ENCODE measurements at places on chromosomes 12 and 14.

- DNase-seq, result peak; percentile 11
Observed at GRCh38 chr12:75623631-75624154, 112.3 kb upstream of the KRR1 start.

GRCh38 chr12:102356690-102357089 is 123.7 kb downstream of the IGF1 start:
- DNase-seq, result no peak

- peak; percentile 16 for DNase-seq
Observed at GRCh38 chr12:56338308-56339157, at the start of gene IL23A. TSS of gene IL23A (plus strand) at chr12:56338884. CDS start at chr12:56339045, 161 bp downstream.

GRCh38 chr14:103161054-103161397 is 37.8 kb downstream of the TNFAIP2 start:
- no peak for DNase-seq

GRCh38 chr12:64160711-64161060 is 61.4 kb downstream of the KICS2 start:
- DNase-seq, result no peak

- no peak for DNase-seq
Observed at GRCh38 chr12:132125736-132126135, 18.4 kb downstream of the DDX51 start.

DNA sequence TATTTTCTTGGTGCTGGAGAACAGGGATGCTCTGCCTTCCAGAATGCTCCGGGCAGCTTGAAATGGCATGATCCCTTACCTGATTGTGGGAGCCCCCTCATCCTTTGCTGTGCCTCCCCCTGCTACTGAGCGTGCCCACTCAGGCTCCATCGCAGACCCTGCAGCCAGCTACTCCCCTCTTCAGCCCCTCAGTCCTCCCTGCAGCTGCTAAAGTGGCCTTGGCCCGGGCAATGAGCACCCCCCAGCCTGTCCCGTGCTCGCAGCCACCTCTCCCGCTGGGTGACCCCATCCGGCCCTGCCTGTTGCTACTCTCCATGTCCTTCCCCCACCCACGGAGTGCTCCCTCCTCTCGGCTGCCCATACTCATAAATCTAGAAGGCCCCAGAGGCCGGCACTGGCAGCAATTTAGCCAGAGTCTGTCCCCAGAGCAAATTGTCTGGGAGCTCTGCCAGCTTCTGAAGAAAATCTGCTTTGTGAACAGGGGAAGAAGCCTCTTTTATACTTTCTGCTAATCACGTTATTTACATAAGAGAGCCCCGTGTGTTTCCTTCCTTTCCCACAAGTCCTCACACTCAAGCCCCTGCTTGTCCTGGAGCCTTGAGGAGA is 143.7 kb upstream of the FRMD6 start:
- DNase-seq, result no peak

- DNase-seq, result no peak
Observed at GRCh38 chr12:111448846-111449790, 43.4 kb downstream of the SH2B3 start.

- DNase-seq, result no peak
Observed at GRCh38 chr12:108260969-108261368, 78.1 kb downstream of the CMKLR1 start.

DNA sequence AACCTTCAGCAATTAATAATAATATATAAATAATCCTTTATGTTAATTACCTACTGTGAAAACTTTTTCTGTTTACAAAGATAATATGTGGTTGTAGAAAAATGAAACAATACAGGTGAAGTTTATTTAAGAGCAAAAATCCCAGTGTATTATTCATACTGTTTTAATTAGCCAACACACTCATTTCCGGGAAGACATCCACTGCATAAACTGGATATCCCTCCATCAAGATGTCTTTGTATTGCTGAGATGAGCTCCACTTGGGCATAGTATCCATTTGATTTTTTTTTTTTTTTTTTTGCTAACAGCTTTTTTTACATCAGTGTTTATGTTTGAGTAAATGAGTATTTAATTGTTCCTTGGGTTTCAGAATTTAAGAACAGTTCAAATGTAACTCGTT is 13.7 kb upstream of the DERA start:
- no peak for DNase-seq

- DNase-seq, result peak; percentile 93
Observed at GRCh38 chr12:116885491-116885890, 4.2 kb upstream of the HRK start.

DNA sequence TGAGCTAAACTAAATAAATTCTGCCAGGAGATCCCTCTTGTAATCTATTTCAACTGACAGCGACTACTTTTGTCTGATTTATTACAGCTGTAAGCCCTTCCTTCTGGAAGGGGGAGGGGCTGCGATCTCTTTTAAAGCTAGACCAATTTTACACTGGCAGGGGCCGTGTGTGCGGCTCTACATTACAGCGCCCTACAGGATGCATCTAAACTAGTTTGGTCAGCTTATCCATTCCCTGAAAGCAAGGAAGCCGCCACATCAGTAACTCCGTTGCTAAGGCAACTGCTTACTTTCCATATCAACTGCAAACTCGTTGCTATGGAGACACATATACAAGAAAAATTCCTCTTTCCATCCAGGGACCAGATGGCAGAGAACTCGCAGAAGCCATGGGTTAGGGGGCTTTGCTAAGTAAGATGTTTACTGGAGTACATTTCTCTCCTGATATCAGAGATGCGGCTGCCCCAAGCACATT is 17.4 kb downstream of the FOXN3 start:
- no peak for DNase-seq

GRCh38 chr14:33386781-33387180 is 448.1 kb downstream of the NPAS3 start:
- DNase-seq, result no peak

DNA sequence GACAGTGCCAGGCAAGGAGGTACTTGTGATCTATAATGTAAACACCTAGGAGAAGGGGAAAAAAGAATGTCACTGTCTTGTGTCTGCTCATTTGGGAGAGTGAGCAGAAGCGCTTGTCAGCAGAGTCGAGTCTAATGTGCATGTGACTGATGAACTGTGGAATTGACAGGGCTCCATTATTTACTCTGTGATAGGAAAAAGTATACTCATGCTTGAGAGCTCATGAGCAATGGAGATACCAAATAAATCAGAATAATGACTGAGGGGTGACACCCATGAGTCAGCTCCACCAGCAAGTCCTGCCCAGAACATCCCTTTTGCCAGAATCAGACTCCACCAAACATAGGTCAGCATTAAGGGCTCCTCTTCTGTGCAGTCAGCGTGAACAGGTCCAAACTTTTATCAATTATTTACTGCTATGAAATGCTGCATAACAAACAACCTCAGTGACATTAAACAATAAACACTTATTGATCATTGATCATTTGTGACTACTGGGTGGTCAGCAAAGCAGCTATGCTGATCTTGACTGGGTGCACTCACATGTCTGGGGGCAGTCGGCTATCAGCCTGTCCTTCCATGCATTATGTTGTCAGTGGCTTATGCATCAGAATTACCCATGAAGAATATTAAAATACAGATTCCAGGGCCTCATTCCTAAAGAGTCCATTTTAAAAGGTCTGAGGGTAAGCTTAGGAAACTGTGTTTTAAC is 29.2 kb upstream of the WSCD2 start:
- no peak for DNase-seq

GRCh38 chr12:79717006-79717405 is 26.2 kb upstream of the PAWR start:
- DNase-seq, result no peak

DNA sequence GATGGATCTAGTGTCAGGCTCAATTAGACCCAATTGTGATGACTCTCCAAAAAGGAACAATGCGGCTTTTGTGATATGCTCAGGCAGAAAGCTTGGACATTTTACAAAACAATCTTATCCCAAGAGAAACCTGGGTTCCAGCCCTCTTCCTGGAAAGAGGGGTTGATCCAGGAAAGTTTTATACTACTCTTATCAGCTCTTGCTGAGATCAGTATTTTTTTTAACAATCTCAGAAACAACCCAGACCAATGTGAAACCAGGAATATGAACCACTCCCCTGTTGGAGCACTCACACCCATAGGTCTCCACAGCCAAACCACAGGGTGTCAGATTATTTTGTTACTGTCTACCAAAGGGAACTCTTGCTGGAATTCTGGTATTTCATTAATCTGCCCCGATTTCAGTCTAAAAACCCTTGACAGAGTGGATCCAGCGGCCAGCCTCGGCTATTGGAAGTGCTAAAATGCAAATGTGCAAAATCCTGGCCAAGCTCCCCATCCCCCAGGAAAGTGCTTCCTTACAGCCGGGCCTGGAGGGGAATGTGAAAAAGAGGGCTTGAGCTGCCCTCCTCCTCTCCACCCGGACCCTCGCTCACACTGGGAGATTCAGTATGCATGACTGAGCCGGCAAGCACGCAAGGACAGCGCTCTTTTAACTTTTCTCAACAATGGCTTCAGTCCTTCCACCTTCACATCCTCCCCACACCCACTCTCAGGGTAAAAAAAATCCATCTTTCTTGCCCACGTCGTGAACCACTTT is 4.0 kb downstream of the FBXL14 start:
- DNase-seq, result no peak

DNA sequence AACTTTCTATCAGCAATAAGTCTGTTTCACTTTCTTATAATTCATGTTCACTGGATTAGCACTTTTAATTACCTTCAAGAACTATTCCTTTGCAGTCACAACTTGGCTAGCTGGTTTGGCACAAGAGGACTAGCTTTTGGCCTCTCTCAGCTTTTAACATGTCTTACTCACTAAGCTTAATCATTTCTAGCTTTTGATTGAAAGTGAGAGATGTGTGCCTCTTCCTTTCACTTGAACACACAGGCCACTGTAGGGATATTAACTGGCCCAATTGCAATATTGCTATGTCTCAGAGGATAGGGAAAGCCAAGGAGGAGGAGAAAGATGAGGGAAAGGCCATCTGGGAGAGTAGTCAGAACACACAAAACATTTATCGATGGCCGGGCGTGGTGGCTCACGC is 92.7 kb downstream of the PRICKLE1 start:
- no peak for DNase-seq

DNA sequence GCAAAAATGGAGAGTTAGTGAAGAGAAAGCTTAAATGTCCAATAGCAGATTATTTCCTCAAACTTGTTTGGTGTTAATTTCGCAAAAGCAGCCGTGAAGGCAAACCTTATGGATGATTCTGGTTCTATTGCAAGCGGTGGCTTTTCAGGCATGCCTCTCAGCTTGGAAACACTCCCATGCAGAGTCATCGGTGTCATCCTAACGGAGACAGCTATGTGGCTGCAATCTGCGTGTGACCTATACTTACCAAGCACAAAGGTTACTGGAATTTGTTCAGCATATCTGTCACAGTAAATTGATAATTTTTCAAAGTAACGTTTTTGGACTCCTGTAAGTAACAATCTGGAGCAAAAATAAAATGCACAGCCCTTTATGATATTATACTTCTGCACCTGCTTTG is 5.0 kb downstream of the BEST3 start:
- DNase-seq, result no peak

- peak; percentile 18 for DNase-seq
Observed at GRCh38 chr12:42698213-42698612, 108.7 kb upstream of the PRICKLE1 start.

- DNase-seq, result no peak
Observed at GRCh38 chr14:105056303-105056831, 8.9 kb downstream of the GPR132 start.

DNA sequence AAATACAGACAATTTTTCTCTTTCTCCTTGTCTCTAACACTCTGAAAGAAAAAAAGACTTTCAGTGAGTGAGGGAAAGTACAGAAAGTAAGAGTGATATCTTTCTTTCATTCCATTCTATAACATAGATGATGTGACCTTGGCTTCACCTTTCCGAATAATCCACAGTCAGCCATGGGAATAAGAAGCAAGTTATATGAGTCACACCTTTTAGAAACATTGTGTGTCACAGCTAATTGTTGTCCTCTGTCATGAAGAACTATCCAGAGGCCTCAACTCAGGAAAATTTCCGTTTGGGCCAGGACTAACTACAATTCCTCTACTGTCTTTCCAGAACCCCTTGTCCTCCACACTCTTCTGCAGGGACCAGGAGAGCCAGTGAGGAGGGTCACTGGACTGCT is 209.7 kb upstream of the FAR2 start:
- DNase-seq, result no peak

DNA sequence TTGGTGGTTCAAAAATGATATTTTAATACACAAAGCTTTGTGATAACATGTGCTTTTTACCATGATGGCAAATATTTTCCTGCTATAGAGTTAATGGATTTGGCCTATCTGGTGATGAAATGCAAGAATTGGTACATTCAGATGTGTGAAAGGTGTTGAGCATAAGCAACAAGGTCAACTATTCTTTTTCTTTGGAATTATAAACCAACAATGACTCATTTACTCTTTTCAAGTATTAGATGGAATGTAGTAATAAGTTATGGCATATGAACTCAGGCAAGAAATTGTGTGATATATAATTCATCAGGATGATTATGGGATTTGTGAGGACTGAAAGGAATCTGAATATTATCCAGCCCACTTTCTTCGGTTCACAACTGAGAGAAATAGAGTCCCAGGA is 471.4 kb downstream of the ETNK1 start:
- no peak for DNase-seq

GRCh38 chr12:101697197-101697929 is at the start of gene CHPT1:
TSS of gene CHPT1 (plus strand) at chr12:101697640. CDS start at chr12:101697862, 222 bp downstream.
- peak; percentile 70 for DNase-seq

DNA sequence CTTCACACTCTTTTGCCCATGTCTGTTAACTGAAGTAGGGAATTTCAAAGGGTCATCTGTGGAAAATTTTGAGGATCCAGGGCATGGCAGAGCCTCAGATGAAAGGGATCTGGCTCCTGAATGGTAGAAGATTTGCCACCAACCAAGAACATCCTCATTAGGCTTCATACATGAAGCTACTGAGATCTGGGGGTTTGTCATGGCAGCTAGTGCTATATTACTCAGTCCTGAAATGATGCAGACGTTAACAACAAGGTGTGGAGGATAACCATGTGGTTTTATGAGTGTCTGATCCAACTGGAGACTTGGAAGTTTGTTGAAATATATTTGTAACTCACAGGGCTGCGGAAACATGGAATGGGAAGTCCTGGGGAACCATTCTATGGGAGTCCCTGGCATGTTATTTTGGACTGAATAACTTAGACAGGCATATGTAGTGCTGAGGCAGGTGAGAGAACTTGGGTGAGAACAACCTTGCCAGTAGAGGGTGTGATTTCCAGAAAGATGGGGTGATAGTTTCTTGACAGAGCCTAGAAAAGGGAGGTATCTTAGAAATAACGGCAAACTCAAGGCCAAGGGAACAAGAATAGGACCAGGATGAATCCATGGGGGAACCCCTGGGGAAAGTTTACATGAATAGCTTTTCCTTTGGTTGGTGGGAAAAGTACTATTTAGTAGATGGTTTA is 42.0 kb upstream of the C12orf75 start:
- DNase-seq, result no peak

DNA sequence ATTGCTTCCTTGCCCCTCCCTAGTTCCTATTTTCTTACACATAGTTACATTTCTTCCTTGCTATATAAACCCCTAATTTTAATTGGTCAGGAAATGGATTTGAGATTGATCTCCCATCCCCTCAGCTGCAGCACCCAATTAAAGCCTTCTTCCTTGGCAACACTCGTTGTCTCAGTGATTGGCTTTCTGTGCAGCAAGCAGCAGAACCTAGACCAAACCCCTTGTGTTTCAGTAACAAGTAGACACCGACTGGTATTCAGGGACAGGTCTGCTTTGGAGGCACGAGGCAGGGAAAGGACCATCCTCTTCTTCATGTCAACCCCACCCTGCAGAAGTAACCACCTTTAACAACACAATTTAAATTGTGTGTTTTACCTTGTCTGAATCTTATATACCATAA is 152.6 kb downstream of the RPAP3 start:
- DNase-seq, result no peak

- no peak for DNase-seq
Observed at GRCh38 chr12:111027431-111027830, 107.1 kb upstream of the MYL2 start.

GRCh38 chr12:4643747-4644146 is 5.1 kb downstream of the AKAP3 start:
- no peak for DNase-seq

- no peak for DNase-seq
Observed at GRCh38 chr12:112916270-112916669, 9.5 kb downstream of the OAS1 start.
